ENCODE measurements at places on chromosomes 4 and X.

GRCh38 chr4:174389439-174389838 is 105.7 kb downstream of the CEP44 start:
- no peak for DNase-seq

DNA sequence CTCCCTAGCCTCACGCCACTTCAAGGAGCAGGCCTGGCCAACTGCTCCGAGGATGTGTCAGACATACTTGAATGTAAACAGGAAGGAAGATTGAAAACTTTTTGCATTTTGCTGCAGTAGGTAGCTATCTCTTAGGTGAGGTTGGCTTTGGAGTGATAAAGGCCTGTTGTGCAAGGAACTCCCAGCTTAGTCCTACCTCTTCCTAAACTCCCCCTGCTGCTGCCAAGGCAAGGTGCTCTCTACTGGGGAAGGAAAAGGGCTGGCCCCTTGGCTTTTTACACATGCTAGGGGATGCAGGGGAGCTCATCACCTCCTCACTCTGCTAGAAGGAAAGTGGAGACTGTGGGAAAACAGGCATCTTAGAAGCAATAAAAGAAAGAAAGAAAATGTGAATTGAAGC is 10.7 kb upstream of the BRS3 start:
- no peak for DNase-seq

DNA sequence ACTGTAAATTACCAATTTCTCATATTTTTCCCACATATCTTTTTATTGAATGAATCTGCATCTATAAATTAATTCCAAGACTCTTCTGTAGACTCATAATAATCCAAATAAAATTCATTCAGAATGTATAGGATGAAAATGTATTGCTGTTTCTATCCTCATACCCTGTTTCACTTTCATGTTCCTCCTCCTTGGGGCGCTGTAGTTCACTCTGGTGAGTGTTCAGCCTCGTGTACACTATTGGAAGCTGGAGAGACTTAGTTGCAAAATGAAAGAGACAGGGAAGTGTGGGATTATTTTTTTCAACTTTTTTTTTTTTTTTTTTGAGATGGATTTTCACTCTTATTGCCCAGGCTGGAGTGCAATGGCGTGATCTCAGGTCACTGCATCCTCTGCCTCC is 296.1 kb downstream of the TLL1 start:
- peak; percentile 61 for DNase-seq

- peak; percentile 81 for DNase-seq
These were observed 563.9 kb downstream of the GRXCR1 start for GRCh38 chr4:43456383-43456782.

DNA sequence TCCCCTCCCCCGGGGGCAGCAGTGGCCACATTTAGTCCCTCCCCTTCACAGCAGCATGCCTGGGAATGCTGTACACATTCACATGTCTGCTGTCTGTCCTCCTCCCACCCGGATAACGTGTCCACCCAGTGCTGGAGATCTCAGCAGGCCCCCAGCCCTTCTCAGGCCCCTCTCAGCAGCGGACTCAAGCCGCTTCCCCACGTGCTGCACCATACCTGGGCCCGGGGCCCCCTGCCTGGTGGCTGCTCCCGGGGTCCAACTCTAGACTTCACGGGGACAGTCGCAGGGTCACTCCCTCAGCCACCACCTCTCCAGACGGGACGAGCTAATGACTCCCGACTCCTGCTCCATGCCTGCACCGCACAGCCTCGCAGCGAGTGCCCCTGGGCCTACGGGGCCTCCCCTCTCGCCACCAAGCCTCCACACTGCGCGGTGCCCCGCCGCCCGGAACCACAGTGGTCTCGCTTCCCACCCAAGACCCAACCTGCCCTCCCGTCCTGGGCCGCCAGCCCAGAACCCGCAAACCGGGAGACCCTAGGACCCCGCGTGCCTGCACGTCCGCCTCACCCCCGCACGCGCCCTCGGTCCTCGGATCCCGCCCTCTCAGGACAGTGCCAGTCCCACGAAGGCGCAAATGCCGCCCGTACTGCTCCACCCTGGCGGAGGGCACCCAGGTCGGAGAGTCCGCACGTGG is 1.3 kb upstream of the PCGF3 start:
- DNase-seq: no peak

DNA sequence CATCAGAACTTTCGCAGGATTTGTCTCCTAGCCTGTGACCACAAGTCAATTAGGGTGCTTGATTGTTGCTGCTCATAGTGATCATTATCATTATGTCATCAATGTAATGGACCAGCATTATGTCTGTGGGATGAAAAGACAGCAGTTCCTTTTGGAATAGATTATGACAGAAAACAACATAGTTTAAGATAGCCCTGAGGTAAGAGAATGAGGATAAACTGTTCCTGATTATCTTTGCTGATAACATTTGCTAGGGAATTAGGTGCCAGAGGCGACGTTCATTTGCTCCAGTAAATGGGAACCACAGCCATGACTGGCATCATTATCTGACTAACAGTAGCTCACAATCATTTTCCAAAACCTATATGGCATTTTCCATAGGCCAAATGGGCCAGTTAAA is 12.7 kb upstream of the THOC2 start:
- no peak for DNase-seq

Measured in ELR (cell line).